Stimulated activated CD4-positive, alpha-beta T cell treated with anti-CD3 and anti-CD28 coated beads, Interleukin-1b, Interleukin-23, amount 100 ng/mL, for 4 hours (primary cell): ENCODE measurements at places on chromosomes 7 and 10.

- no peak for DNase-seq
Measured at GRCh38 chr7:13197501-13197900, 510.1 kb downstream of the ARL4A start.

DNA sequence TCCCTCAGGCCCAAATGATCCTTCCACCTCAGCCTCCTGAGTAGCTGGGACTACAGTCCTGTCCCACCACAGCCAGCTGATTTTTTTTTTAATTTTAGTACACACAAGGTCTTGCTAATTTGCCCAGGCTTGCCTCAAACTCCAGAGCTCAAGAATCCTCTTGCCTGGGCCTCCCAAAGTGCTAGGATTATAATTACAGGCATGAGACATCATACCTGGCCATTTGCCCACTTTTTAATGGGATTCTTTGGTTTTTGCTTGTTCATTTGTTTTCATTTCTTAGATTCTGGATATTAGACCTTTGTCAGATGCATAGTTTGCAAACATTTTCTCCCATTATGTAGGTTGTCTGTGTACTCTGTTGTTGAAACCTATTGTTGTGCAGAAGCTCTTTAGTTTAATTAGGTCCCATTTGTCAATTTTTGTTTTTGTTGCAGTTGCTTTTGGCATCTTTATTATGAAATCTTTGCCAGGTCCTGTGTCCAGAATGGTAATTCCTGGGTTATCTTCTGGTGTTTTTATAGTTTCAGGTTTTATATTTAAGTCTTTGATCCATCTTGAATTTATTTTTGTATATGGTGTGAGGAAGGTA, 95.2 kb downstream of the GLCCI1 start:
- DNase-seq, result no peak

- DNase-seq, result no peak
Measured at GRCh38 chr7:44547536-44548231, 6.6 kb upstream of the NPC1L1 start.

DNA sequence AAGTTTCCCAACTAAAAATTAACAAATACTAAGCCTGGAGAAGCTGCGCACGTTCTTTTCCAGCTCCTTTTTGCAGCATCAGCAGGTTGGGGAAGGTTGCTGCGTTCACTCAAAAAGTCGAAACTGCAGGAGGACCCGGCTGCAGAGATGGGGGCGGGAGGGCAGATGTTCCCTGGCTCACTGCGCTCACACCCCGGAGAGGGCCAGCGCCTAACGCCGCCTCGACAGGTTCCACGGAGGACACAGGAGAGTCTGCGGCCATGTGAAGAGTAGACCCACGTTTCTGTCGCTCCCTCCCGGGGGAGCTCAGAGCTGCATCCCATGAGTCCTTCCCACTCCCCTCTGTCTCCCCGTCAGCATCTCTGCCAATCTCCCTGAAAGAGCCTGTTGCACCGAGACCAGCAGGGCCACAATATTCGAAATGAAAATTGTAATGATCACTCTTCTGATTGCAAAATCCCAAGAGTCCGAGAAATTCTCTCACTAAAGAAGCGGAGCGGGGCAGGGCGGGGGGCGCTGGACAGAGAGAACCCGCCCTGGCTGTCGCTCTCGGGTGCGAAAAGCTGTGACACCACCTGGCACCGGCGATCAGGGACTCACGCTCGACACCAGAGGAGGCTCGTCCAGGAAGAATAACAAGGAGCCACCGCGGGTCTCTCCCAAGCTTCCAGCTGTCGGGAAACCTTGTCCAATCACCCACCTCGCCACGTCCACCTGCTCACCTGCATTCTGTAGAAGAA, 131.5 kb upstream of the PFKP start:
- no peak for DNase-seq

GRCh38 chr7:107682886-107683285, 22.3 kb downstream of the SLC26A4 start:
- DNase-seq, result no peak

GRCh38 chr7:111324228-111324627, 233.3 kb downstream of the LRRN3 start:
- DNase-seq, result no peak

- DNase-seq, result no peak
Measured at GRCh38 chr10:6399231-6399741, 180.8 kb downstream of the PRKCQ start.

GRCh38 chr7:122652876-122653275, 46.0 kb downstream of the RNF133 start:
- no peak for DNase-seq
